ENCODE measurements at places on chromosomes 1 and 21. TPM values are rescaled to one million over a fixed set of nuclear protein-coding genes. Genes with fewer than 3 reads are reported as not detected.

DNA sequence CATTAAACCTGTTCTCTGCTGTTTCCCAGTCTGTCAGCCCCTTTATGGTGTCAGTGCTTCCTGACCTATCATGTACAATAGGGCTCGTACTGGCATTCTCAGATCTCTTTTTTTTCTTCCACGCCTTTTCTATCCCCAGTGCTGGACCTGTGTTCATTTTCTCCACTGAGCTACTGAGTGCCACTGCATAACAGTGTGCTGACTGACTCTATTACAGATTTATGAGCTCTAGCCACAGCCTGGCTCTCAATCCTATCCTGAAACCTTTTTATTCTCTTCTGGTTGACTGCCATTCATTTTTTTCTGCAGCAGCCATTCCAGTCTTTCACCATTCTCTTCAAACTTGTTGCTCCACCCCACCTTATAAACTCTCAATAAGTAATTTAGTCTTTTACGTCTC lies 59.6 kb upstream of the MACF1 start:
- no peak for DNase-seq

The S100A9 gene
- total RNA-seq: not detected

GRCh38 chr1:233439721-233440120 lies 112.2 kb downstream of the MAP3K21 start:
- DNase-seq: no peak

The UBIAD1 gene
- total RNA-seq: 29.2 TPM

The KRTAP19-1 gene
- total RNA-seq: not detected

DNA sequence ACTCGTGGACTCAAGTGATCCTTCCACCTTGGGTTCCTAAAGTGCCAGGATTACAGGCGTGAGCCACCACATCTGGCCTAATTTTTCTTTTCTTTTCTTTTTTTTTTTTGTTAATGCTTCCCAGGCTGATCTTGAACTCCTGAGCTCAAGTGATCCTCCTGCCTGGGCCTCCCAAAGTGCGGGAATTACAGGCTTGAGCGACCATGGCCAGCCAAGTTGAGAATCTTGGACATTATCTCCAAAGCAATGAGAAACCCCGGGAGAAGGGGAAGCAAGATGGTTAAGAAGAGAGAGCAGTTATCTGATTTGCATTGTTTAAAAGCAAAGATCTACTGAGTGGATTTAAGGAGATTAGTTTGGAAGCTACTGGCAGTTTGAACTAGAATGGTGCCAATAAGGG lies 9.1 kb downstream of the HIPK1 start:
- no peak for DNase-seq

DNA sequence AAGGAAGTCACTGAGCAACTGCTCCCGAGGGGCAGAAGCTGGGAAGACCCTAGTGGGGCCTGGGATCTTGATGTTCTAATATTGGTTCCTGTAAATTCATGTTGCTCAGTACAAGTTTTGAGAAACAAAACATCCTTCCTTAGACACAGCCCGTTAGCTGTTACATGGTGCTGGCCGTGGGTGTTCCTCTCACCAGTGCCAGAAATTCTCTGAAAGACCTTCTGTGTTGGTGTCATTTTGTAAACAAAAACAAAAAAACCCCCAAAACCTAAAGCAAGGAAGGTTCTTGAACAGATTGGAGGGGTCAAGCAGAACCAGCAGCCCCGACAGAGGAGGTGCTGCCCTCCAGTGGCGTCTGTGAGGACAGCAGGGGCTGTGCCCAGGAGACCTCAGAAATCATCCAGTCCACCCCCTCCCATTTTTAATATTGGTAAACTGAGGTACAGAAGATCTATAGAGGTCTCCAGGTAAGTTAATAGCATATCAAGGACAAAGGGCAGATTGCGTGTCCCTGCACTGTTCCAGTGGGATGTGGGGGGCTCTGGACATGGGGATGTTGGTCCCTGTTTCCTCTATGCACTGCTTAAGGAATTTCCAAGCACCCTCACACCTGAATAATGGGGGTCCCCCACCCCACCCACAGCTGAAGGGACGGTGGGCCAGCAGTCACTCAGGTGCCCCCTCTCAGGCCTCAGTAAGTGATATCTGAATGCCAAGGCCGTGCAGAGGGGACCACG lies 38.2 kb downstream of the SLC2A7 start:
- peak; percentile 82 for DNase-seq

DNA sequence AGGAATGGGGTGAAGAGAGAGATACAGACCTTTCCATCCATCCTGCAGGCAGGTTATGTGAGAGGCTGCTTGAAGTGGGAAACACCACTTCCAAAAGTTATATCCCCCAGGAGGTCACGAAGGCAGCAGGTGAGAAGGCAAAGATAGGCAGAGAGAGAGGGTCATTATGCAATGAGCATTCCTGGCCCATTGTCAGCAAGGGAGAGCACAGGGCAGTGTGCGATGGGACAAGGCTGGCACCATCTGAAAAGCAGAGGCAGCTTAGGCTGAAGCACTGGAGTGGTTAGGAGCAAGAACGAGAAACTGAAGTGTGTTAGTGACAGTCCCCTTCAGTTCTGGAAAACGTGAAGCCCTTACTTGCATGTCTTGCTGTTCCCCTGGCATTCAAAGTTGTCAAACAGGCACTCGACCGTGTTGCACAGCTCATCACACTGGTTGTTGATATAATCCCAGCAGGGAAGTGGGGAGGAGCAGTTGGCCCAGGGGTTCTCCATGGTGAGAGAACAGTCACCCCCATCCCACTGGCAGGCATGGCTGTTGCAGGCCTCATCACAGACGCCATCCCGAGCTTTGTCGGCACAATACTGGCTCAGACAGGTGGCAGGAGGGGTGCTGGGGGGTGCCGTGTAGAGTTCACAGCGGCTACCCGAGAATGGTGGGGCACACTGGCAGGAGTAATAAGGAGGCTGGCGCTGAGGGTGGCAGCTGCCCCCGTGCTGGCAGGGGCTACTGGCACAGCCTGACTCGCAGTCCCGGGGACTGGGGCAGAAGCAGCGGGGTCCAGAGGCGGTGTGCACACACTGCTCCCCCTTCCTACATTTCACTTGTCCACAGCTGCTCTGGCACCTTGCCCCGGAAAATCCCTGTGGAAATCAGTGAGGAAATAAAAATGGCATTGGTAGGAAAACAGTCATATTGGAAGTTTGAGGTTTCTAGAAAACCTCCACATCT lies 28.9 kb upstream of the ADAM30 start:
- no peak for DNase-seq

The CLCA2 gene
- not detected for total RNA-seq

DNA sequence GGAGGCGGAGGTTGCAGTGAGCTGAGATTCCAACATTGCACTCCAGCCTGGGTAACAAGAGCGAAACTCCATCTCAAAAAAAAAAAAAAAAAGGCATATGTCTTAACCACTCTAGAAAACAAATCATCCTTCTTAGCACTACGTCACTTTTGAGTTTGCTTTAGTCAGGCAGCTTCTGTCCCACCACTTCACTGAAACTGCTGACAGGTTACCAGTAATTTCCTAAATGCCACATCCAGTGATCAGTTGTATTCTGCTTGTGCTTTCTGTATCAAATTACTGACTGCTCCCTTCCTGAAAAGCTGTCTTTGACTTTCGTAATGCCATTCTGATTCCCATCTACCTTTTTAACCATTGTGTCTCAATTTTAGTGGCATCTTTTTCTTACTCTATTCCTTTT lies 21.7 kb downstream of the RCOR3 start:
- peak; percentile 10 for DNase-seq

DNA sequence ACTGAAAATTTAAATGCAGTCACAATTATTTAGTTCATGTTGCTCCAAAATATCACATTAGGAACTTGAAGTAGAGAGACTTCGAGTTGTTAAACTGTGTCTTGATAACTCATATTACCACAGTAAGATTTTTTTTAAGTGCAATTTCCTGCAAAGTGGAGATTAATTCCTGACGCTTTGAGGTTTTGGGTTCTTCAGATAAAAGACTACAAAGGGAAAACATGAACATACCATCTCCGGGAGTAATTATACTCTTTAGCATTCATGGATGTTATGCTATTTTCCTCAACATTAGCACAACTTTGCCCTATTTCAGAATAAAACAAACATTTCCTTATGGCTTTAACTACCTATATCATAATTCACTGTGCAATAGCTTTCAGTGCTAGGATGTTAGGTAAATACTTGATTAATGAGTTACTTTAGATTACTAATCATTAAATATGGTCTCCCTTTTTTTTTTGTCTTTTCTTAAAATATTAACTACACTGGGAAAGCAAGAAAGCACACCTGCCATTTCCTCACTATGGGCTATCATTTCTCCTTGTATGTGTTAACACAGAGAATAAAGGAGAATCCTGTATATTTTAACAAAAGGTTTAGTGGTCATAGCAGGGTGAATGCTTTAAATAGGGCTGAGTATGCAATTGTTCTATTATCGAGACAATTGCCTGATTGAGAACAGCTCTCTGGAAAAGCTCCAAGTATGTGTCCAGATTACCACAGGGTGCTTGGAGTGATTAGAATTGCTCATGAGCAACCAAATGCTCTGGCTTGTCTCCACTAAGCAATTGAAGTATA lies 252.5 kb upstream of the C1orf105 start:
- DNase-seq: no peak

The PPM1J gene
- total RNA-seq: 0.75 TPM

The RNF186 gene
- not detected for total RNA-seq

DNA sequence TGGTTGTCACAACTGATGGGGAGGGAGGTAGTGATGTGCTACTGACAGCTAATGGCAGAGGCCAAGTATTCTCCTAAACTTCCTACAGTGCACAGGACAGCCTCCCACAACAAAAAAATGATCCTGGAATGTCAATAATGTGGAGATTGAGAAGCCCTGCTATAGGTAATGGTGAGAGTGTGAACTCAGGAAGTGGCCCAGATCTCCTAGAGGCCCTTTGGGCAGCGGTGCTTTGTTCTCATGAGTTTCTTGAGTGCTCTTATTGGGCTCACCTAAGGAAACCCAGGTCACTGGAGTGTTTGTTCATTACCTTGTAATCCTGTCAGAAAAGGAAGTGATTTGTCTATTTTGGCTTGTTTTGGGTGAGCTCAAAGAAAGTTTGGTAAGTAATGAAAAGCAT lies 5.9 kb downstream of the OTUD3 start:
- no peak for DNase-seq

DNA sequence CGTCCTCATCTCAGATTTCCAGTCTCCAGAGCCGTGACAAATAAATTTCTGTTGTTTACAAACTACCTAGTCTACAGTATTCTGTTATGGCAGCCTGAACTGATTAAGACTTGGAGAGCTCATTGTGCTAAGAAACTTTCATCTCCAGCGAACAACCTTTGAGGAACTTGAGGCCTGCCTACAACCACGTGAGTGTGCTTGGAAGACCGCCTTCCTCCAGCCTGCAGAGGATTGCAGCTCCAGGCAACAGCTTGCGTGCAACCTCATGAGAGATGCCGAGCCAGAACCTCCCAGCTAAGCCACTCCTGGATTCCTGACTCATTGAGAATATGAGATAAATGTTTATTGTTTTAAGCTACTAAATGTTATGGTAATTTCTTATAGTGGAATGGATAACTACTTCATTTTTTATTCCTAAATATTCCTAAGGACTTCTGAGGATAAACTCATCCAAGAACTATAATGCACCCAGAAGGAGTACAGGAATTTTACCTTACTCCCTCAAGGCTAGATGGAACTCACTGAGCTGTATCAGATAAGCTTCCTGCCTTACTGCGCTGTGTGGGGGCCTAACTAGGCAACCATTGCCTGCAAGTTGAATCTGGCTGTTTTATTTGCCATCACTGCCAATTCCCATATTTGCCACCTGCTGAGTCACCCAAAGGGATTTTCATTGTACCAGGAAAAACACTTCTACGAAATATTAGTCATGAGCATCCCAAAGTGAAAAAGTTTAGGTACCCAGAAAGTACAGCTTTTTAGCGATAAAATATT lies 17.6 kb downstream of the FAM177B start:
- DNase-seq: no peak

- no peak for DNase-seq
Measured at GRCh38 chr1:160993544-160994193, 27.3 kb downstream of the F11R start.

The LCE3D gene
- total RNA-seq: not detected

GRCh38 chr21:37058261-37058660 lies 14.6 kb downstream of the PIGP start:
- no peak for DNase-seq

DNA sequence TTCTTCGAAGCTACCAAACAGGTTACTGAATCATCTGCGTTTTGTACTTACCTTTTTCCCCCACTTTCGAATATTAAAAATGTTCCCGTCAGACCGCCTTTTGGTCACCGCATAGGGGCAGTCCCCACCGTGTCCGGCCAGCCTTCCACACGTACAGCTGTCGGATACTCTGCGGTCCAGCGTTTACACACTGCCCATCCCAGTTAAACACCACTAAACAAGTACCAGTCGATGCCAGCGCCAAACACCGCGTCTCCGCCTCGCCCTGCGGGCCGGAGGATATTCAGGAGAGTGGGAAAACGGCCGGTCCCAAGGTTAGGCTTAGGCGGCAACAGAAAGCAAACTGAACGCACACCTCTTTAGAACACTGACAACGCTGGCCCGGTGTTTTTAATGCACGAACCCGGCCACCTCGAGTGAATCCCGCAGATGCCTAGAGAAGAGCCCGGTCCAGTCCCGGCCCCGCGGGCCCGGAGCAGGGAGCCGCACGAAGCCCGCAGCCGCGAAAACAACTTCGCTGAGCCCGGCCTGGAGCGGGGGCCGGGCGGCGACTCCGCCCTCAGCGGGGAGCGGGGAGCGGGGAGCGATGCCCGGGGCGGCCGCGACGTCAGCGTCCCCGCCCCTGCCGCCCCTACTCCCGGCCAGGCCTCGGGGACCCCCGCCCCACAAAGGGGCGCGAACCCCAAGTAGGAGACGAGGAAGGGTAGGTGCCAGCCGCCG lies 730 bp upstream of the PHF13 start:
- no peak for DNase-seq

DNA sequence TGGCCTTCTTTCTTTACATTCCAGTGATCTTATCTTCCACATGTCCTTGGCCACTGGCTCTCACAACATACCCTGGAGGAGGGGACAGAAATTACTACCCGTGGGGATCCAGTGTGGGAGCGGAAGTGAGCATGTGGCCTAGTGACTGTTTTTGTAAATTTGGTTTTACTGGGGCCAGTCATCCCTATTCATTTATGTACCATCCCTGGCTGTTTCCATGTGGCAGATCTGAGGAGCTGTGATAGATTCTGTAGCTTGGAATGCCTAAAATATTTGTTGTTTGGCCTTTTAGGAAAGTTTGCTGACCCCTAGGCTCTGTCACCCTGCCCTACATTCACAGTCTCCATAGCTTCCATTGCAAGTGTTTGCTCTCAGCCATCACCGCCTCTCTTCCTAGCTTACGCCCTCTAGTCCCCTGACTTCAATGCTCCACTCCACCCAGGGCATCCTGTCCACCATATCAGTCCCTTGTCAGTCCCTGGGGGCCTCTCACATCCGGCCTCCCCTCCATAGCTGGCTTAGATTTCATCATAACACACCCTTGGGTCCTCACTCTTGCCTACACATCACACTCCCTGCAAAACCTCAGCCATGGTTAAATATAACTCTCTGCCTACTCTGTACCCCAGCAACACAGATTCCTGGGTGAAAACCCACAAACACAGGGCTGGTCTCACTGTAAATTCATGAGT lies 25.8 kb downstream of the DHCR24 start:
- DNase-seq: no peak

DNA sequence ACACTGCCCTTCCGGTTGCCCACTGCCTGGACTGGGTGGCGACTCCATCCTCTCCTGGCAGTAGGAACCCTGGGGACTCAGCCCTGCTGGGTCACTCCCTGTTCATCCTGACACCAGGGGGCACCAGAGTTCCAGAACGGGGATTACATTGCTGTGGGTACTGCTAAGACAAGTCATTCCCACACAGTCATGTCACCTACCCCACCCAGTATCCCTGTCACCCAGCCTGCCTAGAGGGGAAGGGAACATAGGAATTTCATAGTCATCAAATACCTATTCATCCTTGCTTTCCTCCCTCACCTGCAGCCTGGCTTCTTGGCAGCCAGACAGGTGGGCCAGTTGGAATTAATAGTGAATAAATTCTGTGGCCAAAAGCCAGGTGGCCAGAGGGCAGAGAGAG lies 9.8 kb upstream of the SFN start:
- peak; percentile 87 for DNase-seq
